ENCODE measurements at places on chromosomes 3 and 15.

GRCh38 chr15:29688506-29689286, 133.6 kb downstream of the TJP1 start:
- no peak for DNase-seq

GRCh38 chr3:81998907-81999306, 237.5 kb upstream of the GBE1 start:
- no peak for DNase-seq

GRCh38 chr15:75043509-75044257, 20.3 kb downstream of the PPCDC start:
- DNase-seq, result no peak

GRCh38 chr3:183779896-183780465, 45.4 kb downstream of the MAP6D1 start:
- DNase-seq, result no peak

GRCh38 chr3:187044206-187044605, 95.1 kb downstream of the RPL39L start:
- no peak for DNase-seq

DNA sequence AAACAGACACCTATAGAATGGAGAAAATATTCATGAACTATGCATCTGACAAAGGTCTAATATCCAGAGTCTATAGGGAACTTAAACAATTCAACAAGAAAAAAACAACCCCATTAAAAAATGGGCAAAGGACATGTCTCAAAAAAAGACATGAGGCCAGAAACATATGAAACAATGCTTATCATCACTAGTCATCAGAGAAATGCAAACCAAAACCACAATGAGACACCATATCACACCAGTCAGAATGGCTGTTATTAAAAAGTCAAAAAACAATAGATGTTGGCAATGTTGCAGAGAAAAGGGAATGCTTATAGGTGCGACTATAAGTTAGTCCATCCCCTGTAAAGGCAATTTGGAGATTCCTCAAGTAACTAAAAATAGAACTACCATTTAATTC, 11.4 kb upstream of the HDGFL3 start:
- no peak for DNase-seq
